ENCODE measurements at places on chromosomes 3 and 15. TPM values are rescaled to one million over a fixed set of nuclear protein-coding genes. Genes with fewer than 3 reads are reported as not detected.

Gene DTWD1
- 40.1 TPM for polyA plus RNA-seq

Gene CHRM5
- polyA plus RNA-seq, result not detected

Gene ANP32A
- 158 TPM for polyA plus RNA-seq

Gene SOX2
- polyA plus RNA-seq, result 0.33 TPM

Gene AADACL2
- polyA plus RNA-seq, result not detected

Gene EPHA6
- polyA plus RNA-seq, result 2.5 TPM

Gene TGM4
- polyA plus RNA-seq, result not detected

Gene AHSG
- polyA plus RNA-seq, result not detected

Gene ANKRD34C
- polyA plus RNA-seq, result 0.20 TPM

Gene FRMD5
- 0.17 TPM for polyA plus RNA-seq

Gene GXYLT2
- 9.4 TPM for polyA plus RNA-seq

Gene ACKR4
- 5.4 TPM for polyA plus RNA-seq

Gene SYNPR
- polyA plus RNA-seq, result not detected

Gene CHST13
- not detected for polyA plus RNA-seq

Gene PROS1
- polyA plus RNA-seq, result 68.8 TPM

Gene IQCF5
- polyA plus RNA-seq, result not detected
